ENCODE measurements at places on chromosomes 12 and 14. TPM values are rescaled to one million over a fixed set of nuclear protein-coding genes. Genes with fewer than 3 reads are reported as not detected.

STAC3 gene
- 4.0 TPM for polyA plus RNA-seq

PTGER2 gene
- polyA plus RNA-seq, result 4.6 TPM

C3AR1 gene
- 6.1 TPM for polyA plus RNA-seq

AMN gene
- 327 TPM for polyA plus RNA-seq

ZBTB42 gene
- 6.0 TPM for polyA plus RNA-seq

CIT gene
- 9.4 TPM for polyA plus RNA-seq

GLS2 gene
- polyA plus RNA-seq, result 1.5 TPM

DNA sequence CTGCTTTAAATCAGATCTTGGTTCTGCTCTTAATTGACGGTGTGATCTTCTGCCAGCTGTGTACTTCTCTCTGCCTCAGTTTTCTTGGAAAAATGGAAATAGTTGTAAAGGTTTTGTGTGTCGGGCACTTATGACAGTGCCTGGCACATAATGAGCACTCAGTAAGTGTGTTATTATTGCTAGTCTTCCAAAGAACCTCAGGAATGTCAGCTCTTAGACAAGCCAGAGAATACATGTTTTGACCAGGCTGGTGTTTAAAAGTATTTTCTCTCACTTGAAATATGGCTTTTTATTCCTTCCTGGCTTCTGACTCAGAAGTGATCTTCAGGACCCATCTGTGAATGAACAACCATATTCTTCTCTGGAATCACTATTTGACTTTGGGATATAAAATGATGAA, 304.1 kb downstream of the SNAPC1 start:
- no peaks in the 10 kb centered on the region for H3K36me3 ChIP-seq
- no peak overlapping the region for H3K4me3 ChIP-seq
- no peak overlapping the region for H3K27ac ChIP-seq

DNA sequence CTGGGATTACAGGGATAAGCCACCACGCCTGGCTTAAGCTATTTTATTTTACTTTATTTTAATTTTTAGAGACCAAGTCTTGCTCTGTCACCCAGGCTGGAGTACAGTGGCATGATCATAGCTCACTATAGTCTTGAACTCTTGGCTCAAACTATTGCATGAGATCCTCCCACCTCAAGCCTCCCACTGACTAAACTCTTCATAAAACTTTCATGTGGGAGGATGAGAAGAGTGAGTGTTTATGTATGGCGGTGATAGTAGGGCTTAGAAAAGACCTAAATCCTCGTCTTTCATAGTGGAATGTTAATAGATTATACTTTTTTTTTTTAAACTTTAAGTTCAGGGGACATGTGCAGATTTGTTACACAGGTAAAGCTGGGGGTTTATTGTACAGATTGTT, 23.5 kb upstream of the PPP4R3A start:
- no peaks in the 10 kb centered on the region for H3K27me3 ChIP-seq
- no peaks in the 10 kb centered on the region for H3K36me3 ChIP-seq
- H3K4me3 ChIP-seq, result no peak overlapping the region
- H3K27ac ChIP-seq, result no peak overlapping the region
- no peak for DNase-seq

GRCh38 chr12:56154246-56154771, 1.9 kb downstream of the MYL6B start:
- DNase-seq, result no peak
- no peaks in the 10 kb centered on the region for H3K27me3 ChIP-seq
- H3K4me1 ChIP-seq, result peaks cover 22% of the 10 kb centered on the region
- no peak overlapping the region for H3K27ac ChIP-seq

- DNase-seq, result no peak
- H3K36me3 ChIP-seq, result peaks cover 5% of the 10 kb centered on the region
- peaks cover 43% of the 10 kb centered on the region for H3K4me1 ChIP-seq
- H3K27ac ChIP-seq, result no peak overlapping the region
Measured at GRCh38 chr14:103105580-103106150, 11.1 kb downstream of the EXOC3L4 start.

GRCh38 chr14:63486738-63487137, 56.4 kb downstream of the PPP2R5E start:
- H3K36me3 ChIP-seq, result no peaks in the 10 kb centered on the region
- H3K4me1 ChIP-seq, result no peaks in the 10 kb centered on the region
- no peaks in the 10 kb centered on the region for H3K27me3 ChIP-seq
- no peak for DNase-seq

- no peaks in the 10 kb centered on the region for H3K36me3 ChIP-seq
- H3K27ac ChIP-seq, result no peak overlapping the region
- H3K4me1 ChIP-seq, result no peaks in the 10 kb centered on the region
- no peak overlapping the region for H3K4me3 ChIP-seq
- H3K27me3 ChIP-seq, result peaks cover 3% of the 10 kb centered on the region
Measured at GRCh38 chr14:21719841-21720240, 46.2 kb upstream of the OR4E1 start.

DNA sequence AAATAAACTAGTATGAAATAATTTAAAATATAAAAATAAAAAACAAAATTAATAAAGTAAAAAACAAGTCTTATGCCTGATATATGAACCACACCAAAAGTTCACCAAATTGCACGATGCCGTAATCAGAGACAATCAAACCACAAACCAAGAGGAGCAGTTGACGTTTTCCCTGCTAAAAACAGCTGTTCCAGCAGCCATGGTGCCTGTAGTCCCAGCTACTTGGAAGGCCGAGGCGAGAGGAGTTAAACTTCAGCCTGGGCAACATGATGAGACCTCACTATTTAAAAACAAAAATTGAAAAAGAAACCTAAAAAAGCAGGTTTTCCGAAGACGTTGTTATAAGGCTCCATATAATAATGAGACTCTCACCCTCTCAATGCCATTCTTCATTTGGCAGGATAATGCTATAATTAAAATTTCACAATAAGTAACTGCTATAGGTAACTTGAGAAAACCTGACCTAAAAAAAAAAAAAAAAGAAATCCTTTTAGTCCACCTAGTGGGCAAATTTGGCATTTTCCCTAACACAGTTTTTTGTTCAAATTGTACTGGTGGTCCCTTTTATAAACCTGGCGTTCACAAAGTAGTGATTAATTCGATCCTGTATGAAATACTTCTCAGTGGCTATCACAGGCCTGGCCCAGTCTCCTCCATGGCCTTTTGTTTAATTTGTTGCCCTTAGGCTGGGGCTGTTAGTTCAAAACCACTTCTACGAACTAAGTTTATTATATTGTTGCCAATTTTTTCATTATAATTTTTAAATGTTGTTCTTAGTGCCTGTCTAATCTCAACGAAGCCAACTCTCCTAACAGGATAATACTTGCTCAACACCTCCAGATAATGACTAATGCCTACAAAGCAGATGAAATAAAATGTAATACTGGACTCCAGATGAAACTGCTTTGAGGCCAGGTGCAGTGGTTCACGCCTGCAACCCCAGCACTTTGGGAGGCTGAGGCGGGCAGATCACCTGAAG, 62.1 kb downstream of the TNFAIP2 start:
- H3K4me1 ChIP-seq, result peaks cover 26% of the 10 kb centered on the region
- H3K4me3 ChIP-seq, result no peak overlapping the region
- peaks cover 5% of the 10 kb centered on the region for H3K27me3 ChIP-seq
- H3K36me3 ChIP-seq, result no peaks in the 10 kb centered on the region

GRCh38 chr14:75153295-75153694, 23.1 kb downstream of the TMED10 start:
- DNase-seq, result peak; percentile 59
- no peak overlapping the region for H3K27ac ChIP-seq
- no peaks in the 10 kb centered on the region for H3K4me1 ChIP-seq
- H3K27me3 ChIP-seq, result no peaks in the 10 kb centered on the region
- peaks cover 17% of the 10 kb centered on the region for H3K36me3 ChIP-seq

DNA sequence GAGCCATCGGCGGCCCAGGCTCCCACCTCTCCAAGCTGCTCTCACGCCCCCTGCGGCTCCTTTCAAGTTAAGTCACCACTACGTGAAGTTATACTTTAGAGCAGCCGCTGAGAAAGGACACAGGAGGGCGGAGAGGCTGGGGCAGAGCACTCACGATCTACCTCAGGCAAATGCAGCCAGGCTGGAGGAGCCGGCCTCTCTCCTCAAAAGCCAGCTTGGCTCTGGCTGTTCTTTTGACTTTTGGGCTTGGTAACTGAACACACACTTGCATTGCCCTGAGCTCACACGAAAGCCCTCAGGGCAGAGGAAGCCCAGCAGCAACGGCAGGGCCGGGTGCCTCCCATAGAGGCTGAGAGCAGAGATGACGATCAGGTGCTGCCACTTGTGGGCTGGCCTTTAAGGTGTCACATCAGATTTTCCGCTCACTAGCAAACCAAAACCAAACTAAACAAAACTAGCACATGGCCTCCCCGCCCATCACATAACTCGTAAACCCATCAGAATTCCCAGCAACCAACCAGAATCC, 75.2 kb downstream of the PITPNM2 start:
- H3K27me3 ChIP-seq, result no peaks in the 10 kb centered on the region
- peaks cover 5% of the 10 kb centered on the region for H3K4me1 ChIP-seq
- H3K36me3 ChIP-seq, result no peaks in the 10 kb centered on the region
- no peak overlapping the region for H3K27ac ChIP-seq
- peak; percentile 40 for DNase-seq

- H3K27ac ChIP-seq, result no peak overlapping the region
- H3K27me3 ChIP-seq, result peaks cover 5% of the 10 kb centered on the region
- DNase-seq, result peak; percentile 32
- peak overlapping the region; percentile 35 for H3K4me3 ChIP-seq
Measured at GRCh38 chr12:23950210-23950774, 822 bp upstream of the SOX5 start.

- peaks cover 16% of the 10 kb centered on the region for H3K4me1 ChIP-seq
- H3K36me3 ChIP-seq, result no peaks in the 10 kb centered on the region
- H3K27ac ChIP-seq, result peak overlapping the region; percentile 42
- H3K27me3 ChIP-seq, result no peaks in the 10 kb centered on the region
- no peak overlapping the region for H3K4me3 ChIP-seq
- peak; percentile 69 for DNase-seq
Measured at GRCh38 chr14:103854822-103855733, 7.7 kb upstream of the PPP1R13B start.

DNA sequence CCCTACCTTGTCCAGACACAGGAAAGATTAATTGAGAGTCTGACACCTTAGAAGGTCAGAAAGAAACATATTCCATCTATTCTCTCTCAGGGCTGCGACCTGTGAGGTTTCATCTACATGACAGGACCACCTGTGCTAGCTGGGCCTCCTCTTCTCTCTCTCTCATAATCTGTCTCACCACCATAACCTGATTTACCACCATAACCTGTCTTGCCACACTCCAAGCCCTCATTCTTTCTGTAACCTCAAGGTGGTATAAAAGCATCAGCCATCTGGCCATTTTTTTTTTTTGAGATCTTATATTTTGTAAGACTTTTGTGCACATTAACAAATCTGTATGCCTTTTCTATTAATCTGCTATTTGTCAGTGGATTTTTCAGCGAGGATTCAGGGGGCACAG, 75.5 kb downstream of the ACADS start:
- no peaks in the 10 kb centered on the region for H3K27me3 ChIP-seq
- H3K36me3 ChIP-seq, result no peaks in the 10 kb centered on the region
- no peak overlapping the region for H3K4me3 ChIP-seq
- no peak overlapping the region for H3K27ac ChIP-seq

Measured in large intestine (tissue), 12 donors.